ENCODE measurements at places on chromosomes 2 and 18.

- no peak for DNase-seq
Observed at GRCh38 chr2:121243821-121244460, 41.1 kb downstream of the TFCP2L1 start.

DNA sequence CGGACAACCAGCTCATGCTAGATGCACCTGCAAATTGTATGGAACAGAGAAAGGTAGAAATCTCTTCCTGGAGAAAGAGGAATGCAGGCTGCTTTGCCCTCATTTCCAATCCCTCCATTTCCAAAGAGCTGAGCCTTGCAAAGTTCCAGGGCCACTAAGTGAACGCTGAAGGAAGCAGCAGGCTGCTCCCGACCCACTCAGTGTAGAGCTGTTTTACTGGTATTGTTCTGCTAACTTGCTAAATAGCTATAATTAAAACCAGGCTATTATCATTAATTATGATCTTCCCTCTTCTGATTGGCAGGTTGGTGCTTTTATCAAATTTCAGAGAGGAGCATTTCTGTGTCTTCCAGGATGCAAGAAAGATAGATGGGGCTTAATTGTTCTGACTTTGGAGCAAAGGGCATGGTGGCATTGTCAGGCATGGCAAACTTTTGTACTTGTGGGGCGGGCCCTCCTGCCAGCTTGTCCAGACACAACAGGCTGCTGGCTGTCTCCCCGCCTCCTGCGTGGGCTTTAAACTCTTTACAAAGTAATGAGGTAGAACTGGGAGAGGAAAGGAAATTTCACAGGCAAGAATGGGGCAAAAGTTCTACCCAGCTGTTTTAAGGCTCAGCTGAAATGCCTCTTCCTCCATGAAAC is 40.2 kb downstream of the ALK start:
- DNase-seq: no peak

- no peak for DNase-seq
Observed at GRCh38 chr2:45623098-45623497, 12.0 kb upstream of the SRBD1 start.

- DNase-seq: no peak
Observed at GRCh38 chr2:235957251-235957650, 210.9 kb downstream of the GBX2 start.

DNA sequence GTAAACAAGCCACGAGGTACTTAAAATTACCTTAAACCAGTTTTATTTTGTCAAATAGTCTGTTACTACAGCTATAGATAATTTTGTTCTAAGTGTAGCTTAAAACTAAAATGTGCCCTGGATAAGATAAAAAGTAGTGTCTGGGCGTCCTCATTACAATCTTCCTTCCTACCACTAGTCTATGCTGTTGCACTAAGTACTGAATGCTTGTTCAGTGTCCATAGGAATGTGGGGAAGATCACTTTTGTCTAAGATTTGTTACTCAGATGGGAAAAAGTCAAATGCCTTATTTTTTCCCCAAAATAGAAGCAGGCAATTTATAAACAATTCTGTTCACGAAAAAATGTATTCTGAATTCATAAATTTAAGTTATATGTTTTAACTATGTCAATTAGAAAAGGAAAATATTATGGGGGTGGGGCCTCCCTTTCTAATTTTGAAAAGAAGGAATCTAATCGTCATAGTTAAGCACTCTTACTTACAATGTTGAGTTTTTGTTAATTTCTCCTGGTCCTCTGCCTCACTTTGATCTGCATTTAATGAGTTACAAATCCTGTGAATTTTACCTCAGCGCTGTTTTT is 140.4 kb upstream of the VRK2 start:
- DNase-seq: peak; percentile 18

DNA sequence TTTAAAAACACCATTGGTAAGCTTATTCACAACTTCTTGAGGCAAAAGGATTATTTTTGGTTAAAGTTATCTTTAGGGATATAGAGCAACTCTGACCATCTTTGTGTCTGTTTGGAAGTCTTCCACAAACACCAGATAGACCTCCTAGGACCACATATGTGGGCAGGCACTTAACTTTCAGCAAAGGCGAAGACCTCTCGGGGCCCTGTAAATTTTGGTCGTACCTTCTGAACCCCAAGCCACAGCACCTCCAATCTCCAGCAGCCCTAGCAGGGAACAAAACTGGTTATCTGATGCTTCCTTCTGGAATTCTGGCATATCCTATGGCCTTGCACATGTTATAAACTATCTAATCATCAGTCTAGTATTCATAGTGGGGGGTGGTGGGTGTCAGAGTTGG is 114.8 kb downstream of the MBD5 start:
- no peak for DNase-seq

DNA sequence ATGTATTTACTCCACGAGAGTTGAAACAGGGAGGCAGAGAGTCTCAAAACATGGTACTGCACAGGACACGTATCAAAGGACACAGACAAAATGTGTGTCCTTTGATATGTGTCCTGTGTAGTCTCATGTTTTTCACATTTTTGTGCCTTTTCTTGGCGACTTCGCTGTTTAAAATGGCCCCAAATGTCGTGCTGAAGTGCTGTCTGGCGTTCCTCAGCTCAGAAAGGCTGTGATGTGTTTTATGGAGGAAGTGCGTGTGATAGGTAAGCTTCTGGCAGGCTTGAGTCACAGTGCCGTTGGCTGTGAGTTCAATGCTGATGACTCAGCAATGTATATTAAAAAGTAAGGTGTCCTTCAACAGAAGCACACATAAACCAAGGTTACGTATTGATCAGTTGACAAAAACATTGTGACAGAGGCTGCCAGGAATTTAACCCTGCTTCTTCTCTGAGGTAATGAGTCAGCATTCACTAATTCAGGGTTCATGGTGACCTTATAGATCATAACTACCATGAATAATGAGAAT is 78.2 kb downstream of the DYSF start:
- DNase-seq: no peak

GRCh38 chr18:63979409-63979920 is 9.6 kb downstream of the SERPINB8 start:
- peak; percentile 69 for DNase-seq

DNA sequence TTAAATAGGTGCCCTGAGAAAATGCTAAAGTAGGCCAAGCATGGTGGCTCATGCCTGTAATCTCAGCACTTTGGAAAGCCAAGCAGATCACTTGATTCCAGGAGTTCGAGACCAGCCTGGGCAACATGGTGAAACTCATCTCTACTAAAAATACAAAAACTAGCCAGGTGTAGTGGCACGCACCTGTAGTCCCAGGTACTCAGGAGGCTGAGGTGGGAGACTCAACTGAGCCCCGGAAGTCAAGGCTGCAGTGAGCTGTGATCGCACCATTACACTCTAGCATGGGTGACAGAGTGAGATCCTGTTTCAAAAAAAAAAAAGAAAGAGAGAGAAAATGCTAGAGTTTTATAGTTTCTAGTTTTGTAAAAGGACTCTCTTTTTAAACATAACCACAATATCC is 12.0 kb downstream of the ANKRD44 start:
- DNase-seq: no peak

GRCh38 chr2:239065537-239065936 is 217.7 kb downstream of the TWIST2 start:
- no peak for DNase-seq

- no peak for DNase-seq
Observed at GRCh38 chr2:120349440-120349921, 3.5 kb downstream of the INHBB start.

DNA sequence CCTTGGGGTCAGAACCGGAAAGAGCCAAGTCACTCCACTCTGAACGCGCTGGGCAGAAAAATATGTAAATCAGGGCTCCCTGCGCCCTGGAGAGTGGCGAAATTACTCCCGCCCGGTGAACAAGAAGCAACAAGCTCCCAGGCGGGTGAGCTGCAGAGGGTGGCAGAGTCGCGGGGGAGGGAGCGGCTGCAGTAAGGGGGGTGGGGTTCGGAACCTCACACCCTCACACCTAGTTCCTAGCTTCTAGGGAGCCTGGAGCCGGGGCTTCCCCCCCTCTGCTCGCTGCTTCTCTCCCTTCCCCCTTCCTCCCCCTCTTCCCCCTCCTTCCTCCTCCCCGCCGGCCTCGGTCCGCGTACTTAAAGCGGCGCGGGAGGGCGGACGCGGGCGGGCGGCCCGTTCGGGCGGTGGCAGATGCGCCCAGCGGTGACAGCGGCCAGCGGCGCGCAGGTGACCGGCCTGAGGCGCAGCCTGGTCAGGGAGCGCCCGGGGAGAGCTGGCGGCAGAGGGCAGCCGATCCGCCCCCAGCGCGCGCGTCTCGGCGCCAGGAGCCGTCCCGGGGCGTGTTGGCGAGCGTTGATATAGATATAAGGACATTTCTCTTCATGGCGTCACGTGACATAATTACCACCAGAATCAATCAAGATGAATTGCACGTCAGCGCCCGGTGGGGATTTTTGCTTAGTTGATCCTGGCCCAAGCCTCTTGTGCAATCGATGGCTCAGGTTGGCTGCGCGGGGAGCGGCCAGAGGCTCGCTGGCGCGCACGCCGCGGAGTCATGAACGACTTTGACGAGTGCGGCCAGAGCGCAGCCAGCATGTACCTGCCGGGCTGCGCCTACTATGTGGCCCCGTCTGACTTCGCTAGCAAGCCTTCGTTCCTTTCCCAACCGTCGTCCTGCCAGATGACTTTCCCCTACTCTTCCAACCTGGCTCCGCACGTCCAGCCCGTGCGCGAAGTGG is at the start of gene HOXD11:
HOXD11 (plus strand) TSS at position 700 of the 959 bp plus-strand sequence; CDS start at position 776, 76 bp downstream.
- no peak for DNase-seq

- DNase-seq: peak; percentile 3
Observed at GRCh38 chr2:198116756-198117155, 312.4 kb downstream of the PLCL1 start.

GRCh38 chr2:9306911-9307310 is 100.3 kb downstream of the ASAP2 start:
- DNase-seq: no peak

- DNase-seq: no peak
Observed at GRCh38 chr2:173311844-173312606, 42.6 kb upstream of the CDCA7 start.

- no peak for DNase-seq
Observed at GRCh38 chr2:144705328-144706245, 185.7 kb upstream of the ZEB2 start.

- no peak for DNase-seq
Observed at GRCh38 chr2:8527676-8528075, 154.2 kb upstream of the ID2 start.

DNA sequence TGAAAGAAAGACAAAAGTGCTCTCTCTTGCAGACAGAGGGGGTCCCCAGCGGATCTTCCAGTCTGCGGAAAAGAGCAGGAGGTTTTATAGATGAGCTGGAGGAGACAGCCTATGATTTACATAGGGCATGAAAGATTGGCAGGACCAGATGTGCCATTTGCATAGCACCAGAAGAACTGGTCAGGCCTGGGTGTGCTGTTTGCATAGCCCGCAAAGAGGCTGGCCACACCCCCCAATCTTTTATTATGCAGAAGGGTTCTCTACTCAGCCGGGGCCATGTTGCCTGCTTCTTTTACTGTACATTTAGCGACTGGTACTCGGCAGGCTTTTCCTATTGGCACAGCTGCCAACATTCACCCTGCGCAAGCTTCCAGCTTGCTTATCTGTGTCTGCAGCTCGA is 317.6 kb downstream of the GALR1 start:
- no peak for DNase-seq

- no peak for DNase-seq
Observed at GRCh38 chr2:190343536-190344275, at the start of gene INPP1. Gene INPP1 (plus strand): TSS chr2:190343589. CDS start chr2:190360103, 16,514 bp downstream.

- DNase-seq: no peak
Observed at GRCh38 chr2:128322715-128323554, 4.3 kb upstream of the HS6ST1 start.

DNA sequence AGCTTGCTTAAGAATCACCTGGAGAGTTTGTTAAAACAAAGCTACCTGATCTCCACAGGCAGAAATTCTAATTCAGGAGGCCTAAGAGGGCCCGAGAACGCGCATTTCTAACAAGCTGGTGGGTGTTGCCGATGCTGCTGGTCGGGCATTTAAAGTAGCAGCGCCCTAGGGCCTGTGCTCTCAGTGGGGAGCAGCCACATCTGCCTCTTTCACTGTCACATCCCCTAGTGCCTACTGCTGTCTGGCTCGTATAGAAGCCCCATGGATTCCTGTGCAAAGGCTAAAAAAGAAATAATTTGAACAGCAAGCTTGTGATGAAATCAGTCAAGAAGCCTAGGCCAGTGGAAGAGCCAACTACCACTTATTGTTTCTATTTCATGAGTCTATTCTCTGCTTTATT is 126.7 kb upstream of the SMIM21 start:
- DNase-seq: no peak

DNA sequence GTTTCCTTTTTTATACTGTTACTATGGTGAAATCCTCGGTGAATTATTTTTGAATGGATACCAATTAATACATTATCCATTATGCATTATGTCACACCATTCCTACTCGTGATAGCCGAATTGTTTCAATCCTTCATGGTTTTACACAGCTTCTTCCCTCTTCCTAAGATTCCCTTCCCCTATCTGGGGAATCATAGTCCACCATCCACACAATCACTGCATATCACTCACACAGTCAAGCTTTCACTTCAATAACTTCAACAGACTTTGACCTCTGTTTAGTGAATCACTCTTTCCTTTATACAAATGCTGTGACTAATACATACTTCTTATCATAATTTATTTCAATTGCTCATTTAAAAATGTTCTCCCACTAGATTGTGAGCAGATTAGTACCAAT is 1108.1 kb upstream of the LRRTM1 start:
- DNase-seq: no peak

GRCh38 chr18:48905513-48905912 is 45.3 kb downstream of the SMAD7 start:
- no peak for DNase-seq

GRCh38 chr2:84749442-84749841 is 131.4 kb downstream of the TRABD2A start:
- DNase-seq: no peak

- DNase-seq: no peak
Observed at GRCh38 chr2:43203373-43203772, 23.0 kb downstream of the ZFP36L2 start.

- DNase-seq: no peak
Observed at GRCh38 chr2:65952966-65953761, 481.8 kb upstream of the MEIS1 start.

DNA sequence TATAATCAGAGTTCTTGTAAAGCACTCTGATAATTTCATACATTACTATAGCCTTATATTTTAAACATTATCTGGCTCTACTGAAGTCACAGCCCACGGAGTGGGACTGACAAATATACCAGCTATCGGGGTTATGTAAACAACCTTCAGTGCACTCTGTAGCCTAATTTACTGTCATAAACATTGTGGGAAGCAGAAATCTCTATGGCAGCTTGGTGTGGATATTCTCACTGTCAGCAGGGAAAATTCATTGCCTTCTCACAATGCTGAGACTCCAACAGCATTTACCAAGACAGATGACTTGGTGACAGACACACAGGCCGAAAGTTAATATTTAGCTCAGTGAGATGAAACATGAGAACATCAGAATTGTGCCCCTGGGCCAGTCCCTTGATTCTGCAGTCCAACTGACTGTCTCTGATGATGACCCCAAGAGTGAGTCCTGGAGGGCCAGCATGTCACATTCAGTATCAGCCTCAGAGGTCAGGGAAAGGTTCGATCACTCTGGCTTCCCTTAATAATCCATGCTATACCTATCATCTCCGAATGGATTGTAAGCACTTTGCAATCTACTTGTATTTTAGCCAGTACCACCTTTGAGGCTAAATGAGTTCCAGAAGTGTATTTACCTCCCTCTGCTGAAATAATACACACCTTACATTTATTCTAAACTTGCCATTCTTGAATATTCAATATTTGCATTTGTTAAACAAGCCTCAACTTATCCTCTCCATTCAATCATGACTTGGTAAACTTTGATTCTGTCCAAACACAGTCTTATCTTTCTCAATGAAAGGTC is 146.2 kb upstream of the OSR1 start:
- peak; percentile 14 for DNase-seq

GRCh38 chr2:95106081-95106480 is 15.5 kb downstream of the MRPS5 start:
- no peak for DNase-seq

- DNase-seq: no peak
Observed at GRCh38 chr18:73153271-73153670, 285.5 kb upstream of the NETO1 start.

Measured in left renal pelvis (tissue), 4 donors.